CMK (cell line): ENCODE measurements at places on chromosomes 1 and 21.

DNA sequence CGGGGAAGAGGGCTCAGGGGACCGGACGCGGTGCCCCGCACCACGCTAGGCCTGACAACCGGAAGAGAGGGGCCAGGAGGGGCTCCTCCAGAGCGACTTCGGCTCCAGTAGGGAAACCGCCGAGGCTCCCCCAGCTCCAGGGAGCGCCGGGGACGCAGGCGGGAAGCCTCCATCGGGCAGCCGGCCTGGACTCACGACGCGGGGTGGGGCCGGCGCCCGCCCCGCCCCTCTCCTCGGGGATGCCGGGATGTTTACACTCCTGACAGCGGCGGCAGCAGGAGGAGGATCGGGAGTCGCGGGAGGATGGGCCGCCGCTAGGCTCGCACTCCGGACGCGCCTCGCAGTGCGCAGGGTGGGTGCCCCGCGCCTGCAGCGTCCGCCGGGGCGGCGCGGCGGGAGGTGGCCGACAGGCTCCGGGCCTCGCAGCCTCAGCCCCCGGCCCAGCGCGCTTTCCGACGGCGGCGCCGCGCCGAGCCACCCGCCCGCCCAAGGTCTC lies at the start of gene NEK7:
Gene NEK7, plus strand, starts transcription at position 254 of the 496 bp plus-strand sequence. CDS start 75,583 bp downstream, outside the sequence.
- DNase-seq, result peak; percentile 64

DNA sequence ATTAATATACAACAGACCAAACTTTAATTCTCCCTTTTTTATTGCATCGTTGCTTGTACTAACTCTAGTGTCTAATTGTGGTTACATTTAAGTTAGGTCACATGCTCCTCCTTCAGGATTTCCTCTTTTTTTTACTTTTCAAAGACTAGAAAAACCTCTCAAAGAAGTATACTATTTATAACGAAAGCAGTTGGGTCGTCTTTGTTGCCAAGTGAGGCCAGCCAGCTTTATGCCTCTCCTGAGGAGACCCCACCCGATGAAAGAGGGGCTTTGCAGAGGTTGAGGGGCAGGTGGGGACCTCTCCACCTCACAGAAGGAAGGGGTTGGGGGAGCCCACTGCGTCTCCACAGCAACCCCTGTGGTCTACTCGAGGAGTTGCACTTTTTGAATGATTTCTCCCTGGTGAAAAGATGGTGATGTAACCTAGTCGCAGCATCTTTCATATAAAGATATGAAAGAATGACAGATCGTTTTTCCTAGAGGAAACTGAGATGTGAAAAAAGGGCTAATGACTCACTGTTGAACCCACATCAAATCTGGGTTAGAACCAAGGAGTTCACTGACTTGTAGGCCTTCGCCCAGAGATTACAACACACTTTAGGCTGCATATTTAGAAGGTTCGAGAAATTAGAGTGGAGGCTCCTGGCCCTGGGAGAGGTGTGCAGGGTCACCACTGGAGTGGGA lies 6.4 kb downstream of the TGFB2 start:
- no peak for DNase-seq

GRCh38 chr1:194809665-194810064 lies 1623.3 kb upstream of the B3GALT2 start:
- DNase-seq, result no peak

- DNase-seq, result no peak
These were observed 18.7 kb downstream of the PRKCZ start for GRCh38 chr1:2068951-2069350.

DNA sequence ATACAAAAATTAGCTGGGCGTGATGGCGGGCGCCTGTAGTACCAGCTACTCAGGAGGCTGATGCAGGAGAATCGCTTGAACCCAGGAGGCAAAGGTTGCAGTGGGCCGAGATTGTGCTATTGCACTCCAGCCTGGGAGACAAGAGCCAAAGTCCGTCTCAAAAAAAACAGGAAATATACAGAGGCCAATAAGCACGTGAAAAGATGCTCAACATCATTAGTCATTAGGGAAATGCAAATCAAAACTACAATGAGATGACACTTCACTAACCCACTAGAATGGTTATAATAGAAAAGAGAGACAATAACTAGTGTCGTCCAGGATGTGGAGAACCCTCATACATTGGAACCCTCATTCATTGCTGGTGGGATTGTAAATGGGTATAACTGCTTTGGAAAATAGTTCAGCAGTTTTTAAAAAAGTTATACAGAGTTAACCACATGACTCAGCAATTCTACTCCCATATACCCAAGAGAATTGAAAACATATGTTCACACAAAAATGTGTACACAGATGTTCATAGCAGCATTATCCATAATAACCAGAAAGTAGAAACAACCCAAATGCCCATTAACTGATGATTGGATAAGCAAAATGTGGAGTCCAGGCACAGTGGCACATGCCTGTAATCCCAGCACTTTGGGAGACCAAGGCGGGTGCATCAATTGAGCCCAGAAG lies 6.4 kb upstream of the E2F2 start:
- DNase-seq, result no peak

DNA sequence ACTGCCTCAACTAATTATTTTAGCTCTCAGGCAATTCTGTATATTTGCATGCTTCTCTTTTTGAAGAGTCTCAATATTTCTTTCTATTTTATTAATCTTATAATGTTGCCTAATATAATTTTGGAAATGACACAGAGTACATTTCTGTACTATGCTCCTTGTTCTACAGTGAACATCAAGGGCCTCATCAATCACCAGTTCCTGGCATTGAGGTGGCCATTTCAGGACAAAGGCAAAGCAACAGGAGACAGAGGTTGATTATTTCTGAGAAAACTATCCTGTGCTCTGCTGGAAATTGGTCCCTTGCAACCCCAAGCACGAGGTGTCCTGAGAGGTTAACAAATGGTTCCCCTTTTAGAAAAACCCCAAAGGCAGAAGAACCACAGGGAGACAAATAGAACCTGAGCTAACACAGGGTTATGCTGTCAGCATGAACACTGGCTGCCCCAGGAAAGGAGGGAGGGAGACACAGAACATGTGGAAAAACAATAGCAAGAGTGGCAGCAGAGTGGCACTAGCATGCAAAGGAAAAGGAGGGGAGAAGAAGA lies 63.9 kb upstream of the VAV3 start:
- DNase-seq, result no peak

DNA sequence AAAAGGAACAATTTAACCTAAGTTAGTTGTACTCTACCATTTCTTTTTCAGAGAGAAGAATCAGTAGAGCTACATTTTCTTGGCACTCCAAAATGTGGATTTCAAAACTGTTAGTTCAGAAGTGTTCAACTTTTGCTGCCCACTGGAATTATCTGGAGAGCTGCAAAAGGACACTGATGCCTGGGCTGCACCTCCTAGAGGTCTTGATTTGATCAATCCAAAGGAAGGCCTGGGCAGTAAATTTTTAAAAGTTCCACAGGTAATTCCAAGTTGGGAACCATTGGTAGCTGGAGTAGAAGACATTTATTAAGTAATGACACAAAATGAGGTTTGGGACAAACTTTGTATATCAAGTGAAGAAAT lies 79.3 kb upstream of the HMCN1 start:
- DNase-seq, result no peak

- no peak for DNase-seq
These were observed 106.9 kb upstream of the LYPLAL1 start for GRCh38 chr1:219066631-219067349.

DNA sequence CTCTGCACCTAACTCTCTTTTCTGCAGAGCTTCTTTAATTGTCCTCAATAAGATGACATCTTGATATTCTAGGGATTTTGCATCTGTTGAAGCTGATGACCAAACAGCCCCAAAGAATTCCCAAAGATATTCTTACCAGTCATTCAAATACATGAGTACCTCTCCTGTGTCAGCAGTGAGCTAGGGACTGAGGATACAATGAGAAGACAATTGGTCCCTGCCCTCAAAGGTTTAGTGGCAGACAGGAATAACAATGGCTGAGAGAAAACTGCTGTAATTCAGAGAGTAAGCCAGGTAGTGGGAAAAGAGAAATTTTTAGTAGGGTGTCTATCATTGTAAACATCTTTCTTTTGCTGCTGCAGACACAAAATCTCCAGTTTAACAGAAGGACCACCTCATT lies 5.9 kb downstream of the MCOLN3 start:
- no peak for DNase-seq

- no peak for DNase-seq
These were observed 81.4 kb upstream of the CNIH3 start for GRCh38 chr1:224534731-224535130.

GRCh38 chr1:156413391-156414246 lies 44.6 kb downstream of the RHBG start:
- no peak for DNase-seq

DNA sequence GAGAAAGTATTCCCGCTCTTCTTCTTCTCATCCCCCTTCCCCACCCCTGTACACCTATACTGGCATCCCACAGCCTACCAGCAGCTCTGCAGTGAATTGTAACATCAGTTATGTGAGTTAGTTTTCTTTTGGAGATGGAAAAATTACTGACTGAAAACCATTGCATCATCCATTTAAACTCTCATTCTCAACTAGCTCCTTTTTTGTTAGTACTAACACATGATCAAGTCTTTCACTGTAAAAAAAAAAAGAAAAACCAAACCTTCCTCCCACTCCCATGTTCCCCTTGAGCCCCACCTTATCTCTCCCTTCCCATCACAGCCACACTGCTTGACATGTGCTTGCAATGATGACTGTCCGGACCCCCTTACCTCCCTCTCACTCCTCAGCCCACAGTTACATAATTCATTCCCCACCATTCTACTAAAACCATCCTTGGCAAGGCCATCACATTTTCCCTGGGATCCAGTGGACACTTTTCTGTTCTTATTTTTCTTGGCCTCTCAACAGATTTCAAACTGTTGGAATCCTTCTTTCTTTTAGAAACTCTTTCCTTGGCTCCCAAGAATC lies 23.2 kb upstream of the RAVER2 start:
- DNase-seq, result no peak

DNA sequence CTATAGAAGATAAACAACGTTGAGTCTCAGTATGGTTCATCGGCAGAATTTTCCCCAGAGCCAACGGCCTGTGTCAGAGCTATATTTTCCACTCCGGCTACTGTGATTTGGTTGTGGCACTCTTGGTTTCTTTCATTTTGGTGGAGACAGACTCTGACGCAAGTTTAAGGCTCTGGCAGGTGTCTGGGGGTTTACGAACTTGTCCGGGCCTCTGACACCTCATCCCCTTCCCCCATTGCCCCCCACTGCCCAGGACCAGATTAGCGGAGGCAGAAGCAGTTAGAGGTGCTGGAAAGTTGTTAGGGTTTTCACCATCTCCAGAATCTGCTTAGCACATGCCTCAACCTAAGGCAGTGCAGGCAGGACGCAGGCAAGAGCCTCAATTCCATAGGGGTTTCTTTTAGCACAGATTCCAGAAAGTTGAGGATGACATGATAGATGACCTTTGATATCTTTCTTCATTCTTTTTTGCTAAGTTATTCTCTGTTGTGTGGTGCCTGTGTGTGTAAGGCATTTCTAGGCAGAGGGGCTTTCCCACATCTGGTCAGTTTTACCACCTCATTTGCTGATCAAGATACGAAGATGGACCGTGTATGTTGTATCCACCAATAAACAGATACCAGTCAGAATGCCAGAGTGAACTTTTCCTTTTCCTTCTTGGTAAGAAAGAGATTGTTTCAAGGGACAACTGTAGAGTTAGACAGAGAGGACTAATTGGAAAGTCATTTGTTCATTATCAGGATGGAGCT lies 18.4 kb upstream of the IL10 start:
- no peak for DNase-seq

- DNase-seq, result no peak
These were observed 103.8 kb downstream of the EPHB2 start for GRCh38 chr1:22814176-22815042.

GRCh38 chr1:217029281-217030157 lies 306.3 kb upstream of the ESRRG start:
- DNase-seq, result no peak

- DNase-seq, result no peak
These were observed 43.9 kb downstream of the NAV1 start for GRCh38 chr1:201582705-201583442.

- DNase-seq, result no peak
These were observed 44.9 kb downstream of the ARHGEF11 start for GRCh38 chr1:157000686-157001085.

GRCh38 chr1:40405812-40406211 lies 32.3 kb downstream of the SMAP2 start:
- no peak for DNase-seq

- DNase-seq, result no peak
These were observed 18.4 kb upstream of the LY9 start for GRCh38 chr1:160777486-160778089.

DNA sequence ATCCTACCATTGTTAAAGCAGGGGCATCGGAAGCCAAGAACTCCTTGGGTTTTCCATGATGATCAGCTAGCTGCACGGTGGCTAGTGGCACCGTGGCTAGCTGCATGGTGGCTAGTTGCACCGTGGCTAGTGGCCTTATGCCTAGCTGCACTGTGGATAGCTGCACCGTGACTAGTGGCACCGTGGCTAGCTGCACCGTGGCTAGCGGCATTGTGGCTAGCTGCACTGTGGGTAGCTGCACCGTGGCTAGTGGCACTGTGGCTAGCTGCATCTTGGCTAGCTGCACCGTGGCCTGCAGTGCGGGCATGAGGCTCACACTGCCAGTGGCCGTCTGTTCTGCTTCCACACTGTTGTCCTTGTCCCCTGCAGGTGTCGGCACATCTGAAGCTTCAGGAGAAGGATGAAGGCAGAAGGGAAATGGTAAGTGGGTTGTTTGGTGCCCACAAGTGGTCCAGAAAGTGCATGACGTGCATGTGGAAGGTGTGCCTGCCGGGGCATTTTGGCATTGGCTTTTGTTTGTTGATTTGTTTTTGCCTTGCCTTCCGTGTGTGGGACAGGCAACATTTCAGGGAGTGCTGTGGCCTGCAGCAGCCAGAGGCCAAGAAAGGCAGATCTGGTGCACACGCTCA lies 38.6 kb downstream of the TFF3 start:
- no peak for DNase-seq
